ENCODE measurements at places on chromosomes 2 and 18.

DNA sequence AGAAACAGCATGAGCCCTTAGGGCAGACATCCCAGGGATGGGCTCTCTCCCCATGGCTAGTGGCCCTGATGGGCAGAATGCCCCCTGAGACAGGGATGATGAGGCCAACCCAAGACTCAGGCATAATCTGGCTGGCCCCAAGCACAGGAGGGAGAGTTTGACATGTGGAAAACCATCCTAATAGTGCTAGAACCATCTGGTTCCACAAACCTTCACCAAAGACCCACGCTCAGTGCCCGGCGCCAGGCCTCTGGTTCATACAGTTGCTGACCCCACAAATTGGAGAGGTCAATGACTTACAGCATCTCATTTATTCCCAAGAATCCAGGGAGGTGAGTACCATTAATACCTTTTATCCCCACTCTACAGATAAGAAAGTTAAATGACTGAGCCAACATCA is 95.5 kb downstream of the TNS1 start:
- no peak for DNase-seq

DNA sequence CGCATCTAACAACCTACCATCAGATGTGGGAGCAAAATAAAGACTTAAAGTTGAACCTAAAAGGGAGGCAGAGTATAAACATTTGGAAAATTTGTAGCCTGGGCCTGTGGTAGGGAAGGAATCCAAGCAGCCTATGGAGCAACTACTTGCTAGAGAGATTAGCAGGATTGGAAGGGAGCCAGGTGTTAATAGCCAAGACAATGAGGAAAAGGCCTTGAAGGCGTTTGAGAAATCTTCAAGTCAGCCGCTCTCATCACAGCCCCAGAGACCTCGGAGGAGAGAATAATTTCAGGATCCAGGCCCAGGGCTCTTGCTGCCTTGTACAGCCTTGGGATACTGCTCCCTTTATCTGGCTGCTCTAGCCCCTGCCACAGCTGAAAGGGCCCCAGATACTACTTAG is 219.7 kb downstream of the THSD7B start:
- no peak for DNase-seq

DNA sequence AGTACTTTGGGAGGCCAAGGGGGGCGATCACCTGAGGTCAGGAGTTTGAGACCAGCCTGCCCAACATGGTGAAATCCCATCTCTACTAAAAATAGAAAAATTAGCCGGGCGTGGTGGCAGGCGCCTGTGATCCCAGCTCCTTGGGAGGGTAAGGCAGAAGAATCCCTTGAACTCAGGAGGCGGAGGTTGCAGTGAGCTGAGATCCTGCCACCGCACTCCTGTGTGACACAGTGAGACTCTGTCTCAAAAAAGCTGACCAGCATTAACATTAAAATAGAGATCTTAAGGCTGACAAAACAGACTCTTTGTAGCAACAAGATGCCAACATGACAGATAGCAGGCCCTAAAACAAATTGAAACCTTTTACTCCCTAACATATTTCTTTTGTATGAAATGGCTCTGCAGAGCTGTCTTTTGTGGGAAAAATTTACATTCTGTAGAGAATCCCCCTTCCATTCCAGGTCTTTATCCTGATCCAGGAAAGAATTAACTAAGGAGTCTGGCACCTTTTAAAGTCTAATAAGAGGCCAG is 213.9 kb downstream of the RAB3GAP1 start:
- no peak for DNase-seq

GRCh38 chr2:204611764-204612163 is 66.5 kb downstream of the PARD3B start:
- DNase-seq = no peak

DNA sequence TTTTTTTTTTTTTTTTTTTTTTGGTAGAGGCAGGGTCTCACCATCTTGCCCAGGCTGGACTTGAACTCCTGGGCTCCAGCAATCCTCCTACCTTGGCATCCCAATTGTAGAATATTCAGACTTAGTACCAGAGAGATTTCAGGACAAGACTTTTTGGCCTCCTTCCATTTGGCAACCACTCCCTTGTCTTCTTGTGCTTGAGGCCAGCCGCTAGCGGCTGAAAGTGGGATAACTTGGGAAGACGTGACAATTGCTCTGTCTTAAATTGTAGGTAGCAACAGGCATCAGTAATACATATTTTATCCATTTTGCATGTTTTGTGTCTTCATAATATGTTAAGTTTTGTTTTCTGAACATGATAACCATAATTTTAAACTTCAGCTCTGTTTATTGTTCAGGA is 53.3 kb upstream of the TTN start:
- no peak for DNase-seq

- DNase-seq = no peak
Observed at GRCh38 chr2:96694279-96694678, 45.6 kb downstream of the LMAN2L start.

- DNase-seq = no peak
Observed at GRCh38 chr2:215711471-215712034, 275.7 kb upstream of the FN1 start.

- DNase-seq = peak; percentile 81
Observed at GRCh38 chr18:3703732-3704176, 253.8 kb downstream of the TGIF1 start.

GRCh38 chr18:63741769-63742168 is 33.4 kb upstream of the SERPINB7 start:
- DNase-seq = no peak

Measured in thymus (tissue), 14 donors.